Endothelial cell of umbilical vein (primary cell): ENCODE measurements at places on chromosomes 4 and X. TPM values are rescaled to one million over a fixed set of nuclear protein-coding genes. Genes with fewer than 3 reads are reported as not detected.

Gene GSX2
- total RNA-seq: not detected in 2 replicates

Gene LDB2
- 80.9 and 127 TPM in 2 replicates for total RNA-seq

Gene GPM6B
- total RNA-seq: not detected in 2 replicates

Gene APLN
- total RNA-seq: 465 and 466 TPM in 2 replicates

Gene PI4K2B
- total RNA-seq: 17.9 and 19.3 TPM in 2 replicates

Gene VCX2
- not detected in 2 replicates for total RNA-seq

Gene GNRHR
- not detected in 2 replicates for total RNA-seq

Gene SSX1
- total RNA-seq: not detected in 2 replicates
